ENCODE measurements at places on chromosomes 11 and 22.

GRCh38 chr11:81000334-81000733 is 1559.5 kb upstream of the TENM4 start:
- DNase-seq, result no peak

DNA sequence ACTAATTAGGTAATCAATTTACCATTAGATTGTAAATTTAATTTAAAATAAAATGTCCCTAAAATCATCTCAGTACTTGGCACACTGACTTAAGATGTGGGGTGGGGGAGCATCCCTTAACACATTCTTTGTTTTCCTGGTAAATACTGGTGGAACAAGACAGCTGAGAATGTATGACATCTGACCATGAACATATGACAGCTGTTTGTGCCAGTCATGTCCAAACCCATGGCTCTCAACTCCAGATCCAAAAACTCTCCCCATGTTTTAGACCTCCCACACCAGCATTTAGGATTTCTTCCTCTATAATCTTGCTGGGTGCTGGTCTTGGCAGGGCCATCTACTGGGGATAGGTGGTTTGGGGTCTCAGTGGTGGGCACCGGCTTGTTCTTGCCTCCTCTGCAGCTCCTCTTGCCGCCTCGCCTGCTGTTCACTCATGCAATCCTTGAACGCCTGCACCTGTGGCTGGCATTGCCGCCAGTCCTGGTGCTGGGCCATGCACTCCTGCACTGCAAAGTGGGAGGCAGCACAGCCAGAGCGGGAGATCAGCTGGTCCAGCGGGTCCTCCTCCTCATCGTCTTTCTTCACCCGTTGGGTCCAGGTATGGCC is 3.8 kb downstream of the COA4 start:
- DNase-seq, result no peak

GRCh38 chr11:113570906-113571305 is 95.7 kb upstream of the DRD2 start:
- no peak for DNase-seq

DNA sequence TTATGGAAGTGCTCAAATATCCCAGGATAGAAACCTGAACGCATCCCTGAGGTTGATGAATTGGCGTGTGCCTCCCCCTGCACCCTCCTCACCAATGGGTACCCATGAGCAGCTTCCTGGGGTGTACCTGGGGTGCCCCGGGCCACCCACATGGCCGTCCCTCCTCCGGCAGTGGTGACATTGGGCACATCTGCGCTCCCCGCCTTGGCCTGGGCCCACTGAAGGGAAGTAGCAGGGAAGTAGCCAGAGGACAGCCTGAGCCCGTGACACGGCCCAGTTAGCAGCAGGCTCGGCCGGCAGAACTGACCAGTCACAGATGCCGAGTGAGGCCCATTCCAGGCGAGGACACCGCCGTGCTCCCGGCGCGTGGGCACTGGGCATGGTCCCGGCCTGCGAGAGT is 16.7 kb downstream of the MRPL23 start:
- DNase-seq, result no peak

GRCh38 chr11:93028960-93029522 is 59.6 kb downstream of the MTNR1B start:
- DNase-seq, result no peak

DNA sequence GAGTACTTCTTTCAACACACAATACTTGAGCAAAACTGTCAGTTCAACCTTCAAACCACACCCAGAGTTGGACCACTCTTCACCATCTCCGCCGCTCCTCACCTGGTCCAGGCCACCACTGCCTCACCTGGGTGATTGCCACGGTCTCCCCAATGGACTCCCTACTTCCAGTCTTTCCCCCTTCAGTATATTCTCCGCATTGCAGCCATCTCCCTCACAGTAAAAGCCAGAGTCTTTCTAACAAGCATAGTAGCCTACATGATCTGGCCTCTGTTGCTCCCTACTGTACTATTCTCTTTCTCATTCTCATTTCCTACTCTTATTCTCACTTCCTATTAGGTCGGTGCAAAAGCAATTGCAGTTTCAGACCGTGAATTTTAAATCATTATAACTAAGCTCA is 28.5 kb downstream of the AASDHPPT start:
- no peak for DNase-seq

- no peak for DNase-seq
Observed at GRCh38 chr22:37563153-37564081, 3.1 kb downstream of the CDC42EP1 start.

DNA sequence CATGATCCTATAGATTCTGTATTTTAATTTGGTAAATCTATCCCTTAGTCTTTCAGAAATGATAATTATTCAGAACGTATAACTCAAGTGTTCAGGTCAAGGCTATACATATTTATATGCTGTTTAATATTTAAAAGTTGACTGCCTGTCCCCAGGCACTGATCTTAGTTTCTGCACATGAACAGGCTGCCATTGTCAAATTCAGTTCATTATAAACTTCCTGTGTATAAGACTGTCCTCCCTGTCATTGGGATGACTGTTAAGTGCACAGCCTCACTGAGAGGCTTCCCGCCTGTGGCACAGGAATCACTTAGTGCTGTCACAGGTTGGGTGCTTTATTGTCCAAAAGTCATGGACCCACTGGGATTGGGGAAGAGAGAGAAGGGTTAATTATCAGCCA is 92.1 kb upstream of the TTC12 start:
- no peak for DNase-seq
